ENCODE measurements at places on chromosomes 7 and 10.

DNA sequence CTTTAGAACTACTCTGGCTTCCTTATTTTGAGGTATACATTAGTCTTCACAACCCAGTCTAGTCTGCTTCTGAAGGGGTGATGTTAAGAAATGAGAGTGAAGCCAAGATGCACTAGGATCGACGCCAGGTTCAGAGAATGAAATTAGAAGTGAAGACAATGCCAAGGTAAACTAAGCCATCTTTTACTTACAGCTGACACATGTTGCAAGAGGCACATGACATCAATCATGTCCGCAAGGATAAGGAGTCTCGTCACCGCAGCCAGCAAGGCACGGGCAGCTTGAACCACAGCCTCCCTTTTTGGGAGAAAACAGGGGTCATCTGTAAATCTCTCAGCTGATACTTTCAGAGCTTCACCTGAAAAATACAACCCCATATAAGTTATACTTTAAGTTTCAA lies 156.7 kb downstream of the CTNNA3 start:
- no peak for DNase-seq

- peak; percentile 26 for DNase-seq
Observed at GRCh38 chr7:50826371-50827172, 43.9 kb upstream of the GRB10 start.

DNA sequence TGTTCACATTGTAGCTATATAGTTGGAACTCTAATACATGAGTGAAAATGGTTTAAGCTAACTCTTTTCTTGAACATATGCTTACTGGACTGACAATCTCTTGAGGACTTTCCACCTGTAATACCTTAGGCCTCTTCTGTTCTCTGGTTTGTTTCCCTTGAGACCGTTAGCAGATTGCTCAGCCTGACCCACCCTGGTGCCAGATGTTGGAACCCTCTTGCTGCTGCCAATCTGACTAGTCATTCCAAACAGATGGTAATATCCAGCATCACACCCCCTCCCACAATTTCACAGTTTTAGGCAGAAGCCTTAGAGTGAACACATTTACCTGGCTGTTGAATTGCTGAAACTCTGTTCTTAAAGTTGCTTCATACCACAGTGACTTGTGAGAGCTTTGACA lies 18.7 kb downstream of the CALD1 start:
- no peak for DNase-seq

DNA sequence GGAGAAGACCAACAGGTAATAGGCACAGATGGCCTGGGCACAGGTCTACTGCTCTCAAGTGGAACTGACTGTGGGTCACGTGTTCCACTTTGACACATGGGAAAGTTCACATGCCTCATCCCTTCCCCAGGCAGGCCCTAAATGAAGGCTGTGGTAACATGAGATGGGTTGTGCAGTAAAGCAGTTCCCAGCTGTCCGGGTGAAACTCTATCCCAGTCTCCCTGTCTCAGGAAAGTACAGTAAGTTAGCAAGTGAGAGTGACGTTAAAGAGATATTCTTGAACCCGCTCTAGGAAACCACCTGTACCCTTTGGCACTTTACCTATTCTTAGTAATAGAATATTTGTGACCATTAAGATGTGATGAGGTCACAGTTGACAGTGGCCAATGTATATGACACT lies 343.7 kb upstream of the AOAH start:
- no peak for DNase-seq

- DNase-seq, result no peak
Observed at GRCh38 chr7:33700001-33700899, 205.1 kb upstream of the BMPER start.

DNA sequence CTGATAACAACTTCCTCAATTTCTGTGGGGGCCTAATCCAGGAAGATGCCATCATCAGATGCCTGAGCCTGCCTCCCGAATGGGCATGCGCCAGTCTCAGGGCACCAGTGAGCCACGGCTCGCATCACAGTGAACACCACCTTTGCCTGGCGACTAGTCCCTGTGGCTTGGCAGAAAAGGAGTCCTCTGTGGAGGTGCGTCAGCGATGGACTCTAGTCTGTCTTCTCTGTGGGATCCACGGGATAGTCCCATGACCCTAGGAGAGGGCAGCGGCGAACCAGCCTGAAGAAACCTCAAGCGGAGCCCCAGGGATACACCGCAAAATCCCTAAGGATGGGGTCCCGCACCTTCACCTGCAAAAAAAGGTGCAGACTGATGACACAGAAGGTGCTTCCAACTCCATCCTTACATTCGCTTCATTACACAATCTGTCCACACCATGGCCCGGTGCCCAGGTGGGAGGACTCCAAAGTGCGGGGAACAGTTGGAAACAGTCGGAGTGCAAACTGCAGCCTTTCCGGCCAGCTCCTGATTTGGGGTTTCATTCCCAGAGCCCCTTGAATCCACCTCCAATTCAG lies 35.1 kb upstream of the ZNF273 start:
- DNase-seq, result no peak

- no peak for DNase-seq
Observed at GRCh38 chr10:59027975-59028655, 148.3 kb upstream of the PHYHIPL start.

- no peak for DNase-seq
Observed at GRCh38 chr10:104253606-104254410, 884 bp upstream of the GSTO1 start.
